ENCODE measurements at places on chromosomes 12 and 14.
A peak's percentile ranks its signal among the peaks of the same experiment; 100 is the strongest.

GRCh38 chr12:123967121-123967586 is 5.5 kb downstream of the CCDC92 start:
- no peak for DNase-seq

DNA sequence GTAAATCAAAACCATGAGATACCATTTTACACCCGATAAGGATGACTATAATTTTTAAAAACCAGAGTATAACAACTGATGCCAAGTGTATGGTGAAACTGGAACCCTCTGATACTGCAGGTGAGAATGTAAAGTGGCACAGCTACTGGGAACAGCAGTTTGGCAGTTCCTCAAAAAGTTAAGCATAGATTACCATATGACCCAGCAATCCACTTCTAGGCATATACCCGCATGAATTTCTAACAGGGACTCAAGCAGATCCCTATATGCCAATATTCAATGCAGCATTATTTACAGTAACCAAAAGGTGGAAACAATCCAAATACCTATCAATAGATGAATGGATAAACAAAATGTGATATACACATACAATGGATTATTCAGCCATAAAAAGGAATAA is 57.4 kb downstream of the BAZ1A start:
- DNase-seq, result no peak

GRCh38 chr14:22739423-22739822 is 27.1 kb upstream of the OXA1L start:
- DNase-seq, result no peak

DNA sequence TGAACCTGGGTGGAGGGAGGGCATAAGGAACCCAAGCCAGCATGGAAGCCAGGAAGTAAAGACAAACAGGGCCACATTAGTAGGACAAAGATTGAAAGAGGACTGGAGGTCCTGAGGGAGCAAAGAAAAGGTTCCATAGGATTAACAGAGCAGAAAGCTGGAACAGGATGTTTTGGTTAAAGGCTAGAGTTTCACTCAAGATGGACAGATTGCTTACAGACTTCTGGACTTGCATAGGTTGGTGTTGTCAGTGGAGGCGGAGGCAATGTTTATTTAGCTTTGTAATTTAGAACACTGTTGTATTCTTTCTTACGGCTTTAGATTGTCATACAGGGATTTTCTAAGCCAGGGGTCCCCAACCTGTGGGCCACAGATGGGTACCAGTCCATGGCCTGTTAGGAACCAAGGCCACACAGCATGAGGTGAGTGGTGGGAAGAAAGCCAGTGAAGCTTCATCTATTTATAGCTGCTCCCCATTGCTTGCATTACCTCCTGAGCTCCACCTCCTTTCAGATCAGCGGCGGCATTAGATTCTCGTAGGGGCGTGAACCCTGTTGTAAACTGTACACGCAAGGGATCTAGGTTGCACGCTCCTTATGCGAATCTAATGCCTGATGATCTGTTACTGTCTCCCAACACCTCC is 31.3 kb downstream of the ZNF664 start:
- DNase-seq, result no peak

DNA sequence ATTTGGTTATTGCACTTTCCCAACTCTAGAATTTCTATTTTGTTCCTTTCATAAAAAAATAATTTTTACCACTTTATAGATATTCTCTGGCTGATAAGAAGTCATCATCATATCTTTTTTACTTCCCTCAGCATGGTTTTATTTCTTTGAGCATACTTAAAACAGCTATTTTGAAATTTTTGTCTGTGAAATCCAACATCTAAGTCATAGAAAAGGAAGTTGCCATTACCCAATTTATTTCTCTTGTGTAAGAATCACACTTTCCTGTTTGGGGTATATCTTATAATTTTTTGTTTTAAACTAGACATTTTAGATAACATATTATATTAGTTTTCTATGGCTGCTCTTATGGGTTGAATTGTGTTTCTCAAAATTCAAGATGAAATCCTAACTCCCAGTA is 400.2 kb upstream of the OR4E1 start:
- DNase-seq, result no peak

- DNase-seq, result no peak
Observed at GRCh38 chr14:83021323-83021722, 1487.7 kb upstream of the SEL1L start.

DNA sequence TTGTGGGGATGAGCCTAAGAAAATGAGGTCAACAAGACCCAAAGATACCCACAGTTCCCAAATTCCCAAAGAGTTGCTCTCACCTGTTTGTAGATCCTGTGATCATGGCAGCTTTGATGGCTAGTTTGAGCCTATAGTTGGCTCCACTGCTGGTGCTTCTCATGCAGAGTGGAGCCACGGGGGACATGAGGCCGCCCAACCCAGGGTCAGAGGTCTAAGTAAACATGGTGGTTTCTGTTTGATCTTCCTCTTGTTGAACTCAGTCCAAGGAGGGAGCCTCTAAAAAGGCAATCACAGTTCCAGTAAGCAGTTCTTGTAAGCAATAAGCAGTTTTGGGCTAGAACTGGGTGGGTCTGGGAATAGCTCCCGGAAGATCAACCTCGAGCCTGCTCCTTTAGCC is 125.6 kb upstream of the DHRS4 start:
- DNase-seq, result no peak

- peak; percentile 80 for DNase-seq
Observed at GRCh38 chr14:96741151-96741977, 55.8 kb upstream of the VRK1 start.

DNA sequence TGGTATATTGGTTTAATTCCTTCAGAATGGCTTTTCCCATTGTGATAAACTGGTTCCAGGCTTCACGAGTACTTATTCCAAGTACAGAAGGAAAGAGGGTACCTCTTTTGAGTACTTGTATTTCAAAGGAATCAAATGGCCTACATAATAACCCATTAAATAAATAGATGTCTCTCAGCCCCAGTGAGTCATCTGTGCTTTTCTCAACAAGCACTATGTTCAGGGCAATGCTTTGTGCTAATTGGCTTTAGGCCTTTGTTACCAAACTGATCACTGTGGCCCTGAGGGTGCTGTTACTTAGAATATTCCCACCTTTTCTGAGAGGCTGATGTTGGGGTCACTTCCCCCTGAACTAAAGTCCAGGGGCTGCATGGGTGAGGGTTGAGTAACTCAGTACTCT is 107.1 kb downstream of the LRRK2 start:
- no peak for DNase-seq

DNA sequence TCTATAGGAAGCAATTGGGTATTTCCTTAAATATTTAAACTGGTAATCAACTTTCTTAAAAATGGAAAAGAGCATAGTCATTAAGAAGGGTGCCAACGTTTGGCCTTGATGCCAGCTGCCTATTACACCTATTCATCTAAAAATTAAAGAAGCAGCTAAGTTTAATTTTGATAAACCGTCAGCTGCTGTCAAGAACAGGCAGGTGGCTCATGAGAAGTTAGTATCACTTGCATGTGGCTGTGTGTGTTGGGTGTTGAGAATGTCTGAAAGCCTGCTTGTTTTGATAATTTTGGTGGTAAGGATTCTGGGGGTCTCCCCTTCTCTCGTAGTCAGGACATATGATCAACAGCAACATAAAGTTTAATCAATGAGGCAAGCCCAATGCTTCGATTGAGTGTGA is 6.5 kb downstream of the GLRX5 start:
- no peak for DNase-seq

DNA sequence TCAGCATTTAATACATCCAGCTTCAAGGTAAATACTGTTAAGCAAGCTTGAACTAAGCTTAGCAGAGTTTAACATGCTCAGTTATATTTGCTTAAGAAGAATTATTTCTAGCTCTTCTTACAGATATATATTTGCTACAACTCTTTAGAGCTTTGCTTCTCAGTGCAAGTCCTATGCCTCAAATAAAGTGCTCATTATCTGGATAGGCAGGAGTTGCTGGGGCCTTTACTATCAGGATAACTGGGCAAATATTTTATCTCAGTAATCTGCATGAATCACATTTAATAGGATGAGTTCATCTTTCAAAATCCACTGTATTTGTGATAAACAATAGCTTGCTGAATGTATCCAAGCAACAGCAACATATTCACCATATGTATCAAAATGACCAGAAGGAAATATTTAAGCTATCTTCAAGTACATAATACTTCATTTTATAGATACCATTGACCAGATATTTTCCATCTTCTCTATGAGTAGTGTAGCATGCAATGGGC is 187.6 kb downstream of the NOVA1 start:
- DNase-seq, result no peak

GRCh38 chr14:104977681-104978653 is at the start of gene AHNAK2:
Gene AHNAK2, minus strand, starts transcription at chr14:104978374. Its CDS starts 137 bp downstream, at chr14:104978237.
- peak; percentile 67 for DNase-seq

DNA sequence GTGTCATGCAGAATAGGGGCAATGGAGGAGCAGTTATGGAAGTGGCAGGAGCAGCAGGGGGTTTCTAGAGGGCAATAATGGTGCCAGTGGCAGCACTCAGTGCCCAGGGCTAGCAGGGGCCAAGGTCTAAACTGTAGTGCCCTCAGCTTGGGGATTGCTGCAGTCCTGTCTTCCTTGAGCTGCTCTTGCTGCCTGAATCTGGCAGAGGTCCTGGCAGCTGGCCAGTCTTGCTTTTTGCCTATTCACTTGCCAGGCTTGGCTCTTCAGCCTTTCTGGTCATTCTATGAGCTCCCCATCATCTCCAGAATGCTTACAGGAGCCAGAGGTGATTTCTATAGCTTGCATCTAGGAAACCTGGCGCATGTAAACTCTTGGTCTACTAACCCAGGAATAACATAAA is 72.0 kb downstream of the SUDS3 start:
- DNase-seq, result no peak

DNA sequence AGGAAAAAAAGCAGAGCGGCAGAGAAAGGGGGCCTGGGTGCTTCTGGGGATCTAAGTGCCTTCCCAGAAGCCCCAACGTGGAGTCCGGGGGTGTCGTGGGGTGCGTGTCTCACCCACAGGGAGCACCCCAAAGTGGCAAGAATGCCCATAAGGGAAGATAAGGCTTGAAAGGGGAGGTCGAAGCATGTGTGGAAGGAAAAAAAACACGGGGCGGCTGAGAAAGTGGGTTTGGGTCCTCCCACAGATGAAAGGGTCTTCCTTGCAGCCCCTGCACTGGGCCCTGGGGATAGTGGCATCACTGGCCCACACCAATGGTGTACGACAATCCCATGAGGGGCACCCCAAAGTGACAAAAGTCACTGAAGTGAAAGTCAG is 275.5 kb downstream of the ALG10 start:
- DNase-seq, result no peak

DNA sequence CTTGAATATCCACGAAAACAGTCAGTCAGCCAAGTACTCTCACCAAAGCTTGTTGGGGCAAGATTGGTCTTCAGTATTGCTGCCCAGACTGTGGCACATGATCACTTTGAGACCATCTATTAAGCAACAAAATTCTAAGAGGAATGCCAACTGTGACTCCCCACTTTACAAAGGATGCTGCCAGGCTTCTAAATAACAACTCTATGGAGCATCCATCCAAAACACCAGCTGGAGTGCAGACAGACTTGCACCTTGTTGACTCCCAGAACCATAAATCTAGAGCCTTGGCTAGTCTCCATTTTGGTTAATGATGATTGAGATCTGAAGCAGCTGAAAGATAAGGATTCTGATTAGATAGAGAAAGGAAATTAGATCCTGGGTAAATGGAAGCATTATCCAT is 132.8 kb downstream of the DIO2 start:
- DNase-seq, result no peak

GRCh38 chr12:26126340-26127284 is 1.8 kb upstream of the BHLHE41 start:
- DNase-seq, result peak; percentile 35

GRCh38 chr14:100536721-100537445 is 50.3 kb downstream of the BEGAIN start:
- DNase-seq, result no peak

GRCh38 chr14:64500088-64500487 is 3.5 kb downstream of the ZBTB25 start:
- DNase-seq, result no peak

GRCh38 chr12:124792961-124793441 is 70.7 kb downstream of the SCARB1 start:
- no peak for DNase-seq

DNA sequence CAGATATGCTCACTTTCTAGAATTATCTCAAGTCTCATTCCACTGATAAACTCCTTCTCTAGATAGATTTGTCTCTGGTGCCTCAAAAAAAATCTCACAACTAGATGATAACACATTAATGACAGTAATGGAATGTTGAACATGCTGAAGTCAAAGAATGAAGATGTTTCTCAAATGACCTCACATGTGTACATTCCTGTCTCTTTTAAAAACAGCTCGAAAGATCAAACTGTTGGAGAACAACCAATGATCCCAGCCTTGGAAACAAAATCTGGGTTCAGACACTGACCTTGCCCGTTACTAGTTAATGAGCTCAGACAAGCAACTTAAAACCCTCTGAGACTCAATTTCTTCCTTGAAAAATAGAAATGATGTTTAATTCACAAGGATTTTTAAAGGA is 44.7 kb upstream of the KCNJ8 start:
- no peak for DNase-seq
